ENCODE measurements at places on chromosomes 7 and 10.

DNA sequence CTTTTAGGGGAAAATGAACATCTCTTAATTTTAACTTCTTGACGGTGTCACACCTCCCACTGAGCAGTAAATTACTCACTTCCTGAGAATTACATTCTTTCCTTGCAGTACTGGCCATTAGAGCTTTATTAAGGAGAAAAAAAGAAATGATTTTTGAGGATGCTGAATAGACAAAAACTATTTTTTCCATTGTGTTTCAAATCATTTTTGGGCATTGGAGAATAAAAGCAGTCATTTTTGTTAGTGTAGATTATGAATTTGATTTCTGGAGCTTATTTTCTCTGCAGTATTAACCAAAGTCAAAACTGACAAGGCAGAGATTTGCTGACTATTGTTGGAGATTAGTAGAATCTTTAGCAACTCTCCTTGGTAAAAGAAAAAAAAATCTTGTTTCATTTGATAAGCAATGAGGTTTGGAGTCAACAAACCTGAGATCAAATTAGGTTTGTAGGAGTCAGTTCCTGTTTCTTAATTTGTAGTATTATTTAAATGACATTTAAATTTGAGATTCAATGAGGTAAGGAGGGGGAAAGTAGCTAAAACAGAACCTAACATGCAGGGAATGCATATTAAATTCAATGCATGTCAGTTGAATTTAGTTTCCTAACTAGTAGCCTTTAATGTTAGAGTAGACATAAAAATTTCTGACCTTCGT is 70.6 kb downstream of the AP3M1 start:
- no peak for DNase-seq

DNA sequence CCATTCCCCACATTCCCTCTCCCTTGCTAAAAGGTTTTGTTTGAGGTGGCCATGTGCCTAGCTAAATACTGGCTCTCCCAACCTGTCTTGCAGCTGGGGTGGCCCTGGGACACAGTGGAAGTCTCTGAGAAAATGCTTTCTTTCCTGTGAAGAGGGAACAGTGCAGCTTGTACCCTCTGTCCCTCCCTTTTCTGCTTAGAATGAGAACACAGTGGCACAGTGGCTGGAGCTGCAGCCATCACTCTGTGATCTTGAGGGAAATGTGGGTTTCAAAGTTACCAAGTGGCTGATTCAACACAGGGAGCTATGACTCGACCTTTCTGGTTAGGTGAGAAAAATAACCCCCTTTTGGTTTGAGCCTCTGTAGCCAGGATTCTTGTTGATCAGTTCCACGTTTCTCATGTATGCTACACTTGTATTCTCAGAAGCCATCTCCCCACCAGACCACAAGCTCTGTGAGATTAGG is 62.7 kb upstream of the CARD11 start:
- no peak for DNase-seq

DNA sequence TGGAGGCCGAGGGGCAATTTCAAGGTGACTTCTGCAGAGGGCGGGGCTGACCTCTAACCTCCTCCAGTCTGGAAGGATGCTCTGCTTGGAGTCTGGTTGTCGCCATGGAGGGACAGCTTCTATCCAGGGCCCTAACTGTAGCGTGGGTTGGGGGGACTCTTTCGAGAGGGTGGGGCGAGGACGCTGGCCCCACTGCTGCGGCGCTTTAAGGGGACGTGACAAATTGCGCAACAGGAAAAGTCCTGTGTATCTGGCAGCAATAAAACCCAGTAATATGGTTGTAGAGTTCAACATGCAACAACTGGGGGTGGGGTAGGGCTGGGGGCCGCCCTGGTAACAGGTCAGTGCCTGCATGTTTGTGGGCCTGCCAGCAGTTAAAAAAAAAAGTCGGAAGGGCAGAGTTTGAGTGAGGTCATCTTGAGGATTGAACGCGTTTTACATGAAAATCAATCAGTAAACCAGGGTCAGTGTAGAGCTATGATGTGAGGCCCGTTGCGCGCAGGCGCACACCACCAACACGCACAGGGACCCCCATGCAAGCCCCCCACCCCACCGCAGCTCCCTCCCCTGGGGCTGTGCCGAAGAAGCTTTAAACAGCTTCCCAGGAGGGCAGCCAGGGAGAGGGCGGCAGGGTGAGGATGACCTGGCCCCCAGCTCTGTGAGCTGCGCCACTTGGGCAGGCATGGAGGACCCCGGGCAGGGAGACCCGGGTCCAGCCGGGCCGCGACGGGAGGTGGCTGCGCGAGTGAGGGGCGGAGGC is 4.3 kb downstream of the SHH start:
- no peak for DNase-seq

- DNase-seq: no peak
These were observed 90.8 kb downstream of the SFMBT2 start for GRCh38 chr10:7320072-7320471.

GRCh38 chr10:75546004-75546403 is 114.6 kb downstream of the LRMDA start:
- no peak for DNase-seq

GRCh38 chr7:41599760-41600159 is 103.1 kb downstream of the INHBA start:
- no peak for DNase-seq

- DNase-seq: no peak
These were observed 23.4 kb upstream of the GSAP start for GRCh38 chr7:77439572-77439971.

- DNase-seq: peak; percentile 69
These were observed 3.6 kb downstream of the HOXA13 start for GRCh38 chr7:27196287-27196767.

DNA sequence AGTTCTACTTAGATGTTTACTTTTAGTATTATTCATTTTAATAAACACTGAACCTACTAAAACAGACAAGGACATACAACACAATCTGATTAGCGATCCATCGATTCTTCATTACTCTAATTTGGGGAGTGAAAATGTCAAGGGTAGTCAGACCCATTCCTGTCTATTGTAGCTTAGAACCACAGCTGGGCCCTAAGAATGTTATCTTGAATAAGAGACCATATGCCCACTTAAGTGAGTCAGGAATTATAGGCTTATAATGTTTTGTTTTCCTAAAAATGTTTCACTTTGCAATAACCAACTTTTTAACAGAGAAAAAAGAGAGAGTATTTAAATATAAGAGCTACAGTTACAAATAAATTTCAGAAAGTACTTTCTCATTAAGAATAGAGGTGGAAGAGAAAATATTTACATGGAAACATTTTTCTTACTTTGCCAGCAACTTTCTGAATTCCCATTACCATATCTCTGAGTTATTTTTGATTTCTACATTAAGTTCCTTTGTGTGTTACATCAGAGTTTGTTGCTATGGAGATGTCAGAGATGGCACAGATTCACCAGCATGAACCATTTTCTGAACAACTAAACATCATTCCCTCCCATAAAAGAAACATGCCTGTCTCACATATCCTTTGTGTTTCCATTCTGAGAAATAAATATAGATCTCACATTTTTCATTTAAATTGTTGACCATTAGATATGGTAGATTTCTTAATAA is 75.4 kb upstream of the SLC13A1 start:
- no peak for DNase-seq

DNA sequence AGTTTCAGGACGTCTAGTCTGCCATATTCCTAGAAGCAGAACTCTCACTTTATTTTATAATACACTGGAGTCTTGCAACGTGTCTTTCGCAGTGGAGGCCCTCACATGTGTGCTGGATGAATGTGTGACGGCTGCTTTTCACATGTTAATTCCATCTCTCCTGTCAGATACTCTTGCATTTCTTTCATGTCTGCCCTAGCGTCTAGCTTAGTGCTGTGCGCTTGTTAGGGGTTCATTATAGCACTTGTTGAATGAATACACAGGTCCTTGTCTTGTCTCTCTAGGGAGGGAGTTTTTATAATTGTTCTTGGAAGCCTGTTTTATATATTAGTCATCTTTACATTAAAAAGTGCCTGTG is 94.4 kb downstream of the MAP3K8 start:
- DNase-seq: no peak

DNA sequence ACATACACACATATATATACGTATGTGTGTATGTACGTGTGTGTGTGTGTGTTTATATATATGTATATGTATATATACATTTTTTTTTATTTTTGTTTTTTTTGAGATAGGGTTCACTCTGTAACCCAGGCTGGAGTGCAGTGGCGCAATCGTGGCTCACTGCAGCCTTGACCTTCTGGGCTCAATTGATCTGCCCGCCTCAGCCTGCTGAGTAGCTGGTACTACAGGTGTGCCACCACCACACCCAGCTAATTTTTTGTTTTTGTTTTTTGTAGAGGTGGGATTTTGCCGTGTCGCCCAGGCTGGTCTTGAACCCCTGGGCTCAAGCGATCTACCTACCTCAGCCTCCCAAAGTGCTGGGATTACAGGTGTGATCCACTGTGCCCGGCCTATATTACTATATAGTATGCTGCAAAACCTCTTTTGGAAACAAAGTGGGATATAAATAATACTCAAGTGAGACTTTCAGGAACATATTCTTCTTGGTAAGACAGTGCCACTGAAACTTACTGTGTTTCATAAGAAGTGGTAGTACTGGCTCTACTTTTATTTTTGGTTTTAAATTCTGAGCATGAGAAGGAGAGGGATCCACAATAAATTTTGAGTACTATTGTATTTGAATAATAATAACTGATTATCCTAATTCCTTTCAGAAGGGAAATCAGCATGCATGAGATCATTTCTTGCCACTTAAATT is 51.0 kb downstream of the MLLT10 start:
- no peak for DNase-seq

DNA sequence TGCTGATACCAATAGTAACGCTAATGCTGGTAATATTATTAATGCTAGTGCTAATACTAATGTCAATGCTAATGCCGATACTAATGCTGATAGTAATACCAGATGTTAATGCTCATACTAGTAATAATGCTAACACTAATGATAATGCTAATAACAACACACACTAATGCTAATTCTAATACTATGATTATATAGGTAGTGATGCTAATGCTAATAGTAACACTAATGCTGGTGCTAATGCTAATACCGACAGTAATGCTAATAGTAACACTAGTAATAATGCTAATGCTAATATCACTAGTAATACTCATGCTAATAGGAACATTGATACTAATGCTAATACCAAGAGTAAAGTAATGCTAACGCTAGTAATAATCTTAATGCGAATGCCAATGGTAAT is 406.4 kb upstream of the RNF32 start:
- no peak for DNase-seq

DNA sequence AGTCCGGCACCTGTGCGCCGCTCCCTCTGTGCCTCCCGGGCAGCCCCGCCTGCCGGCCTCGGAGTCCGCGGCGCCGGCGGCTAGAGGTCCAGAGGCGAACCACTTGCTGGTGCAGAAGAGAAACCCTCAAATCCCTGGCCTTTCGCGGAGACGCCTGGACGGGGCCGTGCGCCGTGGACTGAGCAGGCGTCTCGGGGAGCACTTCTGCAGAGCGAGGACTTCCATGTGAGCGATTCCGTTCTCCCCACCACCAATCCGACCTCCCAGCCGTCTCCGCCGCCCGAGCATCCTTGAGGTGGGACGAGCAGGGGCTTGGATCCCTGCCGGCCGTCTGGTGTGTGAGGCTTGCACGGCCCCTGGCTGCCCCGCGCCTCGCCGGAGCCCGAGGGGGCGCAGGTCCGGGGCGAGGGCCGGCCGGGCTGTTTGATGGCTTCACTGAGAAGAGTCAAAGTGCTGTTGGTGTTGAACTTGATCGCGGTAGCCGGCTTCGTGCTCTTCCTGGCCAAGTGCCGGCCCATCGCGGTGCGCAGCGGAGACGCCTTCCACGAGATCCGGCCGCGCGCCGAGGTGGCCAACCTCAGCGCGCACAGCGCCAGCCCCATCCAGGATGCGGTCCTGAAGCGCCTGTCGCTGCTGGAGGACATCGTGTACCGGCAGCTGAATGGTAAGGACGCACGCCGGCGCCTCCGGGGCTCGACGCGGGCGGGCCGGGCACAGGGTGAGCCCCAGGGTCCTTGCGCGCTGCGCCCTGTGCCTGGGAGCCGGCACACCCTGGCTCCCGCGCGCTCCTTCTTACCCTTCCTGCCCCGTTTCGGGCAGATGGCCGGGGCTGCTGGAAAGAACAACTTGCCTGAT is 660 bp downstream of the GALNT17 start:
- no peak for DNase-seq

GRCh38 chr10:5697342-5697741 is 12.7 kb downstream of the TASOR2 start:
- no peak for DNase-seq

DNA sequence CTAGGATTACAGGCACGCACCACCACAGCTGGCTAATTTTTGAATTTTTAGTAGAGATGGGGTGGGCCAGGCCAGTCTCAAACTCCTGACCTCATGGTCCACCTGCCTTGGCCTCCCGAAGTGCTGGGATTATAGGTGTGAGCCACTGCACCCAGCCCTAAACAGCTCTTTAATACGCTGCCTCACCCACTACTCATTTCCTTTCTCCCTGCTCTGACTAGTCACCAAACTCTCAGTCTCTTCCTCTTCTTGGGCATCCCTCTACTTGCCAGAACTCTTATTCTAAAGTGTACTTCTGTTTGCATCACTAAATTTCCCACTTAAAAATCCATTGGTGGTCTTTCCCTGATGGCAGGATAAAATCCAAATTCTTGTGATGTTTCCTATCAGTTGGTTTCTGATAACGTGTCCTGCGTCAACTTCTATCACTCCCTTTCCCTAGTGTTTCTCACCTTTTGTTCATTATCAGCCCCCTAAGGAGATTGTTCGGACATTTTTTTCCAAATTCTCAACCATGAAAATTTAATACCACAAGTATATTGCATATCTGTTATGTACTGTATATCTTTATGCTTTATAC is 124.7 kb downstream of the CUBN start:
- DNase-seq: no peak

- DNase-seq: peak; percentile 91
These were observed 742.3 kb downstream of the TYW1 start for GRCh38 chr7:67738958-67739357.

DNA sequence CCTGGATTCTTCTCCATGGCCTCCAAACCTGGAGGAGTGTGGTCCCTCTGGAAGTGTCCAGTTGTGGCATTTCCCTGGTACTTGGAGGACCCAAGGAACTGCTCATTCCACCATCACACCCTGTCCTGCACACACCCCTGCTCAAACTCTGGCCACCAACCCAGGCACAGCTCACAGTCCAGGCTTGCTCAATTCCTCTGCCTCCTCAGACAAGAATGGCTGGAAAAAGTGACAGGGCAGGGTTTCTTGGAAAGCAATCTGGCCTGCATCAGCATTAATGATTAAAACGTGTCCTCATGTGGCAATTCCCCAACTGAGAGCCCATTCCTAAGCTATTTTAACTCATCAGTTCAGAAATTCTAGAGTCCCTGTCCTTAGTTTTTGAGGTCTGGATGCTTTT is 17.2 kb upstream of the TPST1 start:
- no peak for DNase-seq

GRCh38 chr10:114021717-114022680 is 21.7 kb upstream of the ADRB1 start:
- no peak for DNase-seq

DNA sequence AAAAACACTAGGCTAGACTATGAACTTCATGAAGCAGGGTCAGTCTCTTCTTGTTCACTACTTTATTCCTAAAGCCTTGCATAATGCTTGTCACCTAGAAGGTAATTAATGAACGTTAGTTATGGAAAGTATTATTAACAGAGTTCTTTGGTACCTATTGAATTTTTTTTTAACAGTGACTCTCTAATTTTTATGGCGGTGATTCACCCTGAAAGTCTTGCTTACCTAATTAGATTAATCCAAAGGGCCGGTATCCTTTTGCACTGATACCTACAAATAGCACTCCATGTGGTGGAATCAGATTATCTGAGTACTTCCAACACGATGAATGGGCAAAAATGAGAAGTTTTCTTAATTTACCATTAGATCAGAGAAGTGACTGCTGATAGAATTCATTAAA is 31.7 kb downstream of the STAM start:
- no peak for DNase-seq

Measured in SK-N-MC (cell line).